Stimulated activated CD4-positive, alpha-beta T cell treated with anti-CD3 and anti-CD28 coated beads, TNF-alpha, amount 100 ng/mL, for 24 hours (primary cell): ENCODE measurements at places on chromosomes 13 and 19.

GRCh38 chr13:20192158-20192835, 441 bp downstream of the GJB2 start:
- no peak for DNase-seq

DNA sequence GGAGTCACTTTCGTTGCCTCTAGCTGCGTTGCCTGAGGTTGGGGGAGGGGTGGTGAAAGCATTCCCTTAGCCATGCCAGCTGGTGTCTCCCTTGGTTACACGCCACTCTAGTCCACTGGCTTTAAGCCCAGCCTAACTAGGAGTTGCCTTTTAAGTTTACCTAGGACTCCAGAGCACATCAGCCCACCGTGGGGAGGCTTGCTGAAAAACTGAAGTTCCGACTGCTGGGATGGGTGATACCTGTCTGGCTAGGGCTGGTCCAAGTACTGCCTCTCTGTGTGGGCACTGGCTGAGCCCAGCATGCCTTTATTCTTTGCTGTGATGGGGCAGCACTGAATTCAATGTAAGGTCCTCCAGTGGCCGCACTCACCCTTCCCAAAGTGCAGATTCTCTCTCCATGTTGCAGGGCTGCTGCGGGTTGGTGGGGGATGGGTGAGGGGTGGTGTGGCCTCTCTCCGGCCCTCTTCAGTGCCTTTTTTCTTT, 11.8 kb upstream of the CEACAM1 start:
- DNase-seq = no peak

DNA sequence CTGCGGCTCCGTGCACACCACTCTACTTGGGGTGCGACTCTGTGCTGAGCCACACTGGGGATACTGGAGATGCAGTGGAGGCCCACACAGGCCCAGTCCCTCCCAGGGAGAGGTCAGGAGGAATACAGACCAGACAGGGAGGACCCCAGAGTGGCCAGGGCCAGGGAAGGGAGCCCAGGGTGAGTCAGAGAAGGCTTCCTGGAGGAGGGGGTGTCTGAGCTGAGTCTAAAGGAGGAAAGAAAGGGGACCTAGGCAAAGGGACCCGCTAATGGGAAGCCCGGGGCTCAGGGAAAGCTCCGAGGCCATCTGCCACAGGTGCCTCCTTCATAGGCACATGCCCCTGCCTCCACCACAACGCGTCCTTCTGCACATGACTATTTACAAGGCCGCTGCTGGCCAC, 13.3 kb upstream of the PRKD2 start:
- DNase-seq = no peak

- no peak for DNase-seq
These were observed 284.6 kb downstream of the DNAJC15 start for GRCh38 chr13:43307921-43308433.

DNA sequence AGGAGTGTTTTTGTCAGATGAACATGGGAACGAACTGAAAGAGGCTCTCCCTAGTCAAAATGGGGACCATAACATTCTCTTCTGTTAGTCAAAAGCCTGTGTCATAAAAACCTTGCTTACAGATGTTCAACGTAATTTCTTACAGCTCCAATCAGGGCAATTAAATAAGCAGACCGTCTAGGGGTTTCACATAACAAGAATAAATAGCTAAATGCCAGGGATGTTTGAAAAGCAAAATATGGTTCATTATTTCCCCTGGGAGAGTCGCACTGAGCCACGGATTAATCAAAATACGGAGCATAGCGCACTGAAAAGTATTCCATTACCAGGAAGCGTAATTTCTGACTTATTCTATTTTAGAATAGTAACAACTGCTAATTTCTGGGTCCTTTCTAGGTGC, 63.7 kb upstream of the MRI1 start:
- no peak for DNase-seq

DNA sequence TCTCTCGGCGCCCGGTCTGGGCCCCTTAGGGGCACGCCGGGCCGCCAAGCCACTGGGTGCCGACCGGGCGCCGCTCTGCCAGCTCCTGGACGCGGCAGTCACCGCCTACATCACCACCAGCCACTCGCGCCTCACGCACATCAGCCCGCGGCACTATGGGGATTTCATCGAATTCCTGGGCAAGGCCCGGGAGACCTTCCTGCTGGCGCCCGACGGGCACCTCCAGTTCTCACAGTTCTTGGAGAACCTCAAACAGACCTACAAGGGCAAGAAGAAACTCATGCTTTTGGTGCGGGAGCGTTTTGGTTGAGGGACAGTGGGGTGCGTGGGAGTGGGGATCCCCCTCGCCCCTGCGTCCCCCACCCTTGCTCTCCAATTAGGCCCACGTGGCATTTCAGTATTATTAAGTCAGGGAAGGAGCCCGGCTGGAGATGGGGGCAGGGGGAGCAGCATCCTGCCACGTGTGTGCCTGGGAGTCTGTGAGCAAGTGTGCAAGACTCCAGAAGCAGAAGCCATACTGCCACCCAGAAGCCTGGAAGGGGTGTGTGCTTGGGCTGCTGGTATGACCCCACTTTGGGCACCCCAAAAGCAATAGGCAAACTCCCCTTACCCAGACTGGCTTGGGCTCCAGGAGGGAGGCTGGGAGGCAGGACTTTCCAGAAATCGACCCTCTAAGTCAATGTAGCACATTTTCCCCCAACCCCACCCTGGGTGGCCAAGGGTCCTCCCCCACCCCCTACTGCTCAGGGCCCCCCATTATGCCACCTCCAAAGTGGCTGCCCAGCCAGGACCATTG, 35.7 kb downstream of the ZSWIM4 start:
- DNase-seq = no peak

DNA sequence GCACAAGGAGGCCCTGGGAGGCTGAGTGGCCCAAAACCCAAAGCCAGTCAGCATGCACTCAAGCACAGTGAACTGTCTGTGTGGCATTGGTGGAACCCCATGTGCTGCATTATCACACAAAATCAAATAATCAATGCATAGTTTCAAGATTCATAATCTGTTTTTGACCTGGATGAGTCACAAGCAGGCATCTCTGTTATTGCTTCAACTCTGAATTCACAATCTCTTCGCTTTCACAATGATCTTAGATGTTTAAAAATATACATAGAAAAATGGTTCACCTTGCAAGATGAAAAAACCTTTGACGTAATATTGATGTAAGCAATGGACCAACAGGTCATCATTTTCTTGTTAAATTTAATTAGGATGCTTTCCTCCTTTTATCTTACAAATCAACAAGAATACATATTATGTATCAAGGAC, 455.4 kb downstream of the IRS2 start:
- no peak for DNase-seq

- DNase-seq = no peak
These were observed 41.4 kb downstream of the DEDD2 start for GRCh38 chr19:42175952-42176648.

GRCh38 chr19:11028146-11028545, 61.1 kb upstream of the LDLR start:
- DNase-seq = no peak

GRCh38 chr19:36709423-36709822, 22.0 kb downstream of the ZNF567 start:
- no peak for DNase-seq

- no peak for DNase-seq
These were observed 22.3 kb downstream of the SLC7A1 start for GRCh38 chr13:29573190-29573589.

- DNase-seq = no peak
These were observed 1.5 kb upstream of the ECH1 start for GRCh38 chr19:38833092-38833425.

DNA sequence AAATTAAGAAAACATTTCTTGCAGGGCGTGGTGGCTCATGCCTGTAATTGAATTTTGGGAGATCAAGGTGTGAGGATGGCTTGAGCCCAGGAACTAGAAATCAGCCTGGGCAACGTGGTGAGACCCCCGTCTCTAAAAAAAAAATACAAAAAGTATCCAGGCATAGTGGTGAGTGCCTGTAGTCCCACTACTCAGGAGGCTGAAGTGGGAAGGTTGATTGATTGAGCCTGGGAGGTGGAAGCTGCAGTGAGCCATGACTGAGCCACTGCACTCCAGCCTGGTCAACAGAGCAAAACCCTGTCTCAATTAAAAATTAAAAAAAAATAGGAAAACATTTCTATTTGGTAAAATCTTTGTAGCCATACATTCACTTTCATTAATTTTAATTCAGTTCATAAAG, 526.5 kb downstream of the PCDH9 start:
- no peak for DNase-seq

DNA sequence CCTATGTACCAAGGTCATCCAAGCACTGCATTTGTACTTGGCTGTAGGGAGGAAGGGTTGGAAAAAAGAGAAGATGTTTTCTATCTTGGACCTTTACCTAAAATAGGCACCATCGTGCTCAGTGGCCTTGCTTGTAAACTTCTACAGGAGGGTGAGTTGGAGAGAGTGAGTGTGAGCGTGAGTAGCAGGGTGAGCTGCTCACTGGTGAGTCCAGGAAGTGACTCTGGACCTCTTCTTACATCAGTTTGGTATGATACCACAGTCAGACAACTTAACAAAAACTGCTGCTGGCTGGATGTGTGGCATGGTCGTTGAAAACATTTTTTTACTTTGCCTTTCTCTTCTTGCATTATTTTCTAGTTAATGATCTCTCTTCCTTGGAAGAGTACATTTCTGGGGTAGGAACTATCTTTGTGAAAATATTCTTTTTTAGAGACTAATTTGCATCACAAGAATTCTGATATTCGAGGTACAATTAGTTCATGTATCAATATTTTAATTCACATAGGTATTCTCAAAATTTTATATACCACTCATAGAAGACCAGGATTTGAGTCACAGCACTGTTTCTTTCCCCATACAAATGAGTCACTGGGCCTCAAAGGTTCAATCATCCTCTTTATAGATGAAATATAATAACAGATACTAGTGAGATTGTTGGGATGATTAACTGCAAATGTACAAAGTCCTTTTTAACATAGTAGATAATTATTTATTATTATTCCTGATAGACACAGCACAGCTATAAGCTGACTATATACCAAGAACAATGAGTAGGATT, 651 bp downstream of the SERPINE3 start:
- DNase-seq = no peak

GRCh38 chr19:2610637-2611482, 91.6 kb downstream of the GNG7 start:
- peak; percentile 79 for DNase-seq

DNA sequence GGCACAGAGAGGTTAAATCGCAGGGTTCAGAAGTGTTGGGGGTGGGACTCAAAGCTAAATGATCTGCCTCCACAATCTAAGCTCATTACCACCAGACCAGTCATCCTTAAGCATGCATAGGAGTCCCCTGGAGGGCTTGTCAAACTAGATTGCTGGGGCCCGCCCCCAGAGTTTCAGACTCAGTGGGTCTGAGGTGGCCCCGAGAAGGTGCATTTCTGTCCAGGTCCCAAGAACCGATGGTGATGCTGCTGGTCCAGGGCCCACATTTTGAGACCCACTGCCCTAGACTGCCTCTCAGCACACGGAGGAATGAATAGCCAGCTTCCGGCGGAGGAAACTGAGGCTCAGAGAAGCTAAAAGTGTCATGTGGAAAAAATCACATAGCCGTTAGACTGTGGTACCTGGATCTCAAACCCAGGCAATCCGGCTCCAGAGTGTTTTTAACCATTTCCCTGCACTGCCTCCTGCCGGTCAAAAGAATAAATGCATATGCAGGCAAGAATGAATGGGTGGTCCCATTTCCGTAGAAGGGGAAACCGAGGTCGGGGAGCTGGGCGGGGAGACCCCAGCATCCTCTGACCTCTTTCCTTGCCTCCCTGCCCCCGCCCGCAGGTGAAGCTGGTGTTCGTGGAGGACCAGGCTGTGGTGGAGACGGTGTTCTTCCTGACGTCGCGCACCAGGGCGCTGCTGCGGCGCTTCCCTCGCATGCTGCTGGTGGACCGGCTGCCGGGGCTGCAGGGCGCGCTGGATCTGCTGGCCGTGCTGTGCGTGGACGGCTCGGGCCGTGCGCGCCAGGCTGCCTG, 23.8 kb downstream of the ZSWIM9 start:
- no peak for DNase-seq

DNA sequence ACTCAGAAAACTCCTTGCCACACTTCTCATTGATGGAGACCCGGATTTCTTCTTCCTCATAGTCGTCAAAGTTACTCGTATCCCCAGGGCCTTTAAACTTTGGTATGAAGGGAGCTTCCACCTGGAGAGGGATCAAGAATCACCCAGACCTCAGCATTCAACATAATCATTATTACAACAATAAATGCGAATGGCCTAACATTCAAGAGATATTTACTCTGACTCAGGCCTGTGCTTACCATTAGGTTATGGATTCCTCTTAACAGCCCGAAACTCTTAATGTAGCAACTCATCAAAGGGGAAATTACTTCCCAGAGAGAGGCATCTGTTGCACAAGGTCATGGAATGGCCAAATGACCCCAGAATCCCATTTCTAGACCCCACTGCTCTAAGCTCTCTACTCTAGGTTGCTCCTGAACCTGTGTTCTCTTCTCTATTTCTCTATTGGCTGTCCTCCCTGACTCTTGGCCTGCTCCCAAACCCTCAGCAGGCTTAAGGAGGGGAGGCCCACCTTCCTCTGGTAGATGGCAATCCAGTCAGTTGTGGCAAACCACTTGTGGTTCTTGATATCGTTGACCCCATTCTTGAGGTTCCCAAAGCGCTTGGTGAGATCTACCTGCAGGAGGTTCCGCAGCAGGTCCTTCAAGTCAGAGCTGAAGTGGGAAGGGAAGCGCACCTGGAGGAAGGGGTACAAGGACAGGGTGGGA, 2.7 kb upstream of the SAMD1 start:
- DNase-seq = no peak

DNA sequence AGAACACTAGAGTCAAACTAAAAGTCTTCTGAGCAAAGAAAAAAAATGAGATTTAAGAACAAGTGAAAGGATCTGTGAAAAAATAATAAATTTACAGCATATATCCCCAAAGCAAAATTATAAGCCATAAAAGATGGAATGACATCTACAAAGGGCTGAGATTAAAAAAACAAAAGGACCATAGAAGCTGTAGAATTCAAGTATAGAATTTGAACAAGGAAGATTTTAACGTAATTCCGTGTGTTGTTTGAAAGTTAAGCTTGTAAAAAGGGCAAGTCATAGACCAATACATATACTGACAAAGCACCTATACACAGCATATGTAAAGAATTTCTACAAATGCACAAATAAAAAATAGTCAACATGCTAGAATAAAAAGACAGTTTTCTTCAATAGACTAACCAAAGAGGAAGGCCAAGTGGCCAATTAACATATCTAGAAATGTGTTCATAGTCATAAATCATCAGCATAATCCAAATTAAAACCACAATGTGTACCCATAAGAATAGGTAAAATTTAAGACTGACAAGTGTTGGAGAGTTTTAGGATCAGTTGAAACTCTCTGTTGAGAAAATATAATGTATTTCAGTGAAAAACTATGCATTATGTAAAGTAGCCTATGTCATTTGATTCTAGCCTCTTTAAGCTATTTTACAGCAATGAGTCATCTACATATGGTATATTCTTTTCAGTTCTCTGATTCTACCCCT, 674.9 kb downstream of the OLFM4 start:
- no peak for DNase-seq

- no peak for DNase-seq
These were observed 375.4 kb upstream of the SLITRK6 start for GRCh38 chr13:86174622-86175021.

GRCh38 chr13:57631596-57632275, at the start of gene PCDH17:
Gene PCDH17, plus strand, starts transcription at chr13:57631744. Its CDS starts 803 bp downstream, at chr13:57632547.
- DNase-seq = no peak
